ENCODE measurements at places on chromosomes 12 and 14.

GRCh38 chr12:79935021-79935623 lies at the start of gene PPP1R12A:
Gene PPP1R12A (minus strand): TSS chr12:79935097. CDS start chr12:79934931, 166 bp downstream.
- DNase-seq: peak; percentile 84

DNA sequence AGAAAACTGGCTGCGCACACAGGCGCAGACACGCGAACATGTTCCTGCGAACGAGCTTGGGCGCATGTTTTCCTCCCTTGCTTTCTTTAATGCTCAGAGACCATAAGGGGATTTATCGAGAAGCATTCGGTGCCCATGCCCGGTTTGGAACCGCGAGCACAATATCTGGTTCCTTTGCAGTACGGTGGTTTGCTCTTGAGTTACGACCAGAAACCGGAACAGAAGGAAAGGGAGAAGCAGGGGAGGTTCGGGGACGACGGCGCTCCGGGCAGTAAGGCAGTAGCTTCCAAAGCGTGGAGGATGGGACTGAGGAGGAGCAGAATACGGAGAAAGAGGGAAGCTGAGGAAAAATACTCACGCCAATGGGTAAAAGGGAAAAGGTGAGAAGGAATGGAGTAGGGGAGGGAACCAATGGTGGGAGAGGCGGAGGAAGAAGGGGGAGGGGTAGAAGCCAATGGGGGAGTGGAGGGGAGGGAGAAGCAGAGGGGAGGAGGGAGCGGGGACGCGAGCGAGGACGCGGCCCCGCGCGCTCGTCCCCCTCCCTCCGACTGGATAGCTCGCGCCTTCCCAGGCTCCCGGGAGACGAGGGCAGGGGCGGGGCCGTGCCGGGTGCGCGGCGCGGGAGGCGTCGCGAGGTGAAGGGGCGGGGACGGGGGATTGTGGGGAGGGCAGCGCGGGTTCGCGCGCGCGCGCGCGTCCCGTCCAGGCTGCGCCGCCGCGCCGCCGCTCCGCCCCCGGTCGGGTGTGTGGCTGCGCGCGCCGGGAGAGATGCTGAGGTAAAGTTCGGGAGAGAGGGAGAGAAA lies 625 bp upstream of the ARHGAP5 start:
- peak; percentile 44 for DNase-seq

DNA sequence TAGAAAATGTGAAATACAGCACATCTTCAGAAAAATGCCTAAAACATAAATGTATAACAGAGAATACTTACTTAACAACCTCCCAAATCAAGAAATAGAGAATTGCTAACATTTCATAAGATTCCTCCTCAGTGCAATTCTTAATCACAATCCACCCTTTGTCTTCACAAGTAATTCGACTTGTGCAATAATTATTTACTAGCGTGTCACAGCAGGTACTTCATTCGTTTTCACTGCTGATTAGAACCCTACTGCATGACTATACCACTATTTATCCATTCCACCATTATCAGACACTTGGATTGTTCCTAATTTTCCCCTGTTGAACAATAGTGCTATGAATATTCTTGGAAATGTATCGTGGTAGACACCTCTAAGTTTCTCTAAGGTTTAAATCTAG lies 64.9 kb upstream of the BBS10 start:
- no peak for DNase-seq

GRCh38 chr12:109890620-109891170 lies 9.4 kb upstream of the TCHP start:
- no peak for DNase-seq
